ENCODE measurements at places on chromosomes 1 and 21. TPM values are rescaled to one million over a fixed set of nuclear protein-coding genes. Genes with fewer than 3 reads are reported as not detected.

GRCh38 chr1:109873278-109874175, 37.1 kb upstream of the CSF1 start:
- H3K36me3 ChIP-seq, result no peaks in the 10 kb centered on the region
- DNase-seq, result no peak
- no peak overlapping the region for H3K4me3 ChIP-seq
- no peak overlapping the region for H3K27ac ChIP-seq

DNA sequence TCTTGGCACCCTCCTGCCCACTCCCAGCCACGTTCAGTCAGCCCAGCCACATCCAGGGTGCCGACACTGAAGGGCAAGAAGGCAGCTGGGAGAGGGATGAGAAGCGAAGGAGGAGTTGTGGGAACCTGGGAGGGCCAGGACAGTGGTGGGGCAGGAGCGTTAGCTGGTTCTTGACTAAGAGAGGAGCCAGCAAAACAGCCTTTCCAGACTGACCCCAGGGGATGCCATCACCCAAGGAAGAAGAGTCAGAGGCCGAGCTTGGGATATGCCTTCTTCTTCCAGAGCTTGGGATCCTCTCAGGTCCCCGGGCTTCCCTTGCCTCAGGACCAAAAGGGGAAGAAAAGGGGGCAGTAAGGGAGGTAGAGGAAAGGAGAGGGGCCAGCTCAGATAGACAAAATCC, 7.2 kb downstream of the INKA2 start:
- no peaks in the 10 kb centered on the region for H3K36me3 ChIP-seq
- no peak overlapping the region for H3K27ac ChIP-seq
- no peak overlapping the region for H3K4me3 ChIP-seq
- DNase-seq, result no peak

- H3K27ac ChIP-seq, result no peak overlapping the region
- no peak overlapping the region for H3K4me3 ChIP-seq
- H3K36me3 ChIP-seq, result no peaks in the 10 kb centered on the region
- no peaks in the 10 kb centered on the region for H3K4me1 ChIP-seq
- no peaks in the 10 kb centered on the region for H3K27me3 ChIP-seq
- DNase-seq, result no peak
Measured at GRCh38 chr1:109878531-109879104, 32.0 kb upstream of the CSF1 start.

DNA sequence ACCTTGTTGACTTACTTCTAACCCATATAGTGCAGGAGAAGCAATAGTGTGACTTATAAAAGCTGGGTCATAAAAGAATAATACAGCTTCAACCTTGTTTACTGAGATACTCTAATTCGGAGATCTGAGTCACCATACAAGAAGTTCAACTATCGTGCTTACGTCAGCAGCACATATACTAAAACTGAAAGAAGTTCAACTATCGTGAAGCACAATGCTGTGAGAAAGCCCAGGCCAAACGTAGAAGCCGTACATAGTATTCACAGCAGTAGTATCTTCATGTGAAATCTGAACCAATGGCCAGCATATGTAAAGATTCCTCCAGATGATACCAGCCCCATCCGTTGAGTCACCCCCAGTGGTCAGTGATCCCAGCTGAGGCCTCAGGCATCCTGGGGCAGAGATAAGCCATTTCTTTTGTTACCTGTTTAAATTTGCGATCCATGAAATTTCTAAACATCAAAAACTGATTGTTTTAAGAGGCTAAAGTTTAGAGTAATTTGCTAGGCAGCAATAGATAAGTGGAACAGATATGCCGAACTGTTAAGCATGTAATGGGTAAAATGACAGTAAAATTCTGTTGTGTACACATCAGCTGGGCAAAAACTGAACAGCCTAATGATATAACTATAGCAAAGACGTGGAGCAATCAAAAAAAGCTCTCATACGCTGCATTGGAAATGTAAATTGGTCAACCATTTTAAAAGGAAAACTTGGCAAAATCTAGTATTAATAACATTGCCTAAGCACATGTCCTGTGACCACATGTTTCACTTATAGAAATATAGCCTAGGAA, 53.9 kb upstream of the SAMD13 start:
- H3K4me3 ChIP-seq, result no peak overlapping the region
- H3K4me1 ChIP-seq, result no peaks in the 10 kb centered on the region
- DNase-seq, result no peak
- no peak overlapping the region for H3K27ac ChIP-seq
- H3K27me3 ChIP-seq, result no peaks in the 10 kb centered on the region

- no peak for DNase-seq
- H3K27me3 ChIP-seq, result no peaks in the 10 kb centered on the region
- H3K27ac ChIP-seq, result no peak overlapping the region
- no peaks in the 10 kb centered on the region for H3K4me1 ChIP-seq
Measured at GRCh38 chr1:59431566-59432294, 134.8 kb downstream of the FGGY start.

DNA sequence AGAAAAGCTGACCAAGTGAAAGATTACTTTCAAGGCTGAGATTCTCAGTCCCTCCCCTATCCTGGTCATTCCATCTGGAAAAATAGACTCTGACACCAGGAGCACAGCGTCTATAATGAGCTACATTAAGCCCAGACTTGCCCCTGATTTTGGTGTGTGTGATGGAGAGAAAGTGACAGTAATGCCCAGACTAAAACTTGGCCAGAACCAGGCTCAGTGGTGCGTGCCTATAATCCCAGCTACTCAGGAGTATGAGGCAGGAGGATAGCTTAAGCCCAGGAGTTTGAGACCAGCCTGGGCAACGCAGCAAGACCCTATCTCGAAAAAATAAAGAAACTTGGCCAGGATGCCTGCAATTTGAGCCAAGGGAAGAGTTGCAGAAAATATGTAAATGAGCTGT, 15.9 kb downstream of the PLEKHA6 start:
- no peak overlapping the region for H3K4me3 ChIP-seq
- peaks cover 4% of the 10 kb centered on the region for H3K27me3 ChIP-seq
- no peaks in the 10 kb centered on the region for H3K4me1 ChIP-seq
- no peak overlapping the region for H3K27ac ChIP-seq
- H3K36me3 ChIP-seq, result no peaks in the 10 kb centered on the region

The GJA8 gene
- not detected for total RNA-seq

The CD34 gene
- not detected for total RNA-seq

The YTHDF2 gene
- total RNA-seq, result 98.3 TPM

The PERM1 gene
- total RNA-seq, result not detected
